Activated T-helper 9 cell treated with anti-CD3 and anti-CD28 coated beads, Interleukin-2, amount 50 U/mL, for 16 hours (primary cell): ENCODE measurements at places on chromosomes 11 and 22.

DNA sequence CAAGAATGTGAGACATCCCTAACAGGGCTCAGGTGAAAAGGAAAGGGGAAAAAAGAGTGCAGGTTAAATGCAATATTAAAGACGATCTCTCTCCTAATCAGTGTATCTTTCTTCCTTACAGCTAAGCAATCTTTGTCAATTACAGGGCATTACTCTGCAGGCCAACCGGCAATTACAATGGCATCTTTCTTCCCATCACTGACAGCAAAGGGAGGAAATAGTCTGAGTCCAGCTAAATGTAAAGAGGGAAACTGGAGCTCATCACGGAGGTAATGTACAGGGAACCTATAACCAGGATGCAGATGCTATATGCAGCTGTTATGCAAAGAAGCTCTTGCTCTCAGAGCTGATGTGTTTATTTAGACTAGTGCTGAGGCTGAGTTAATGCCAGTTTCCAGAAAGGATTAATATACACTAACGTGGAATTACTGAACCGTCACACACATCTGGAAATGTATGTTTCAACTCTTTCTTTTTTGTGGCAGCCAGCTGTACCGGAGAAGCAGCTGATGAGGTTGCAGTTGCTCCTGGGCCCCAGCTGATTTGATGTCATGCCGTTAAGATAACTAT, 121.6 kb downstream of the KIRREL3 start:
- no peak for DNase-seq

- DNase-seq, result no peak
Measured at GRCh38 chr22:24137595-24137994, 43.7 kb upstream of the SUSD2 start.

GRCh38 chr11:94568200-94568599, 1.0 kb downstream of the PIWIL4 start:
- DNase-seq, result no peak

- DNase-seq, result no peak
Measured at GRCh38 chr11:76629853-76630599, 40.5 kb downstream of the LRRC32 start.

DNA sequence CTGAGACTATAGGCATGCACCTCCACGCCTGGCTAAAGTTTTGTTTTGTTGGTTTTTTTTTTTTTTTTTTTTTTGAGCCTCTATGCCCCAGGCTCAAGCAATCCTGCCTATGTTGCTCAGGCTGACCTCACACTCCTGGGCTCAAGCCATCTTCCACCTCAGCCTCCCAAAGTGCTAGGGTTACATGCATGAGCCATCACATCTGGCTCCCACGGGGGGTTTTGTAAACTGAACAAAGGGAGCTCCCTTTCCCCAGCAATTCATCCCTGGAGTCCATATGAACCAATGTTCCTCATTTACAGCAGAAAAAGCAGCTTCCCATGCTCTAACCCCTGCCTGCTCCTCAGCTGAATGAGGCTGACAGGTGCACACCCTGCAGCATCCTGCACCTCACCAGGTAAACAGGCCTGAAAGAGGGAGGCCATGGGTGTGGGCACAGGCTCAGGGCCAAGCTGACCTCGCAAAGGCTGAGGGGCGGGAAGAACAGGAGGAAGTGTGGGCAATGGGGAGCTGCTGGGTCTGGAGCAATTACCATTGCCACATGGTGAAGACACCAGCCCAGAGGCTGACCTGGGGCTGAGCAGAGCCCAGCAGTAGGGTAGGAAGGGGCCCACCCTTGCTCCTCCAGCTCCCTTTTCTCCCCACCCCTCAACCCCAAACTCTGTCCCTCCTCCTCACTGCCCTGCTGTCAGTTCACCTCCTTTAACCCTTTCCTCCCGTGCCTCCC, 58.2 kb downstream of the RBX1 start:
- no peak for DNase-seq

DNA sequence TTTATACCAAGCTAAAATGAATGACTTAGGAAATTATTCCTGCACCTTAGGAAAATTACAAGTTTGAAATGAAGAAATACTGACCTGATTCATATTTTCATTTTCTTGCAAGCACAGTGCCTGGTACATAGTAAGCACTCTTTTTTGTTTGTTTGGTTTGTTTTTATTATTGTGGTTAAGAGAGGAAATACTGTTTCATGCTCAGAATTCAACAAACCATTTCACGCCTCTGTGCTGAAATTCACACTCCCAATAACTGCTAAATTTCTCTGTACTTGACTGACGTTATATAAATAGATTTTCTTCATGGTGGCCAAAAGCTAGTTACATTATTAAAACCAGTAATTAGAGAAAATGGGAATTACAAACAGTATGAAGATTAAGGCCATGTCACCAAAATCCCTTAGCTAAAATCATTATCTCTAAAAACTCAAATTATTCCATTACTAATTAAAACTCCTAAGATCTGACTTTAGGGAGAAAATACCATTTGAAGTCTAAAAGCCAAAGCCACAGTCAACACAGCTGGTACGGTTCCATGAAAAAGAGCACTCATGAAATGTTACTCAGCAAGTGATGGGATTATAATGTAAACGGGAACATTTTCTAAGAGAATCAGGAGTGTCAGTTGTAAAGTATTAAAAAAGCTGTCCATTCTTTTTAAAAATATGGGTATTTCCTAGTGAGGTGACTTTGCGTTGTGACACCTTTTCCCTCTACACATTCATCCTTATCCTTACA, 77.8 kb upstream of the DDI1 start:
- no peak for DNase-seq

DNA sequence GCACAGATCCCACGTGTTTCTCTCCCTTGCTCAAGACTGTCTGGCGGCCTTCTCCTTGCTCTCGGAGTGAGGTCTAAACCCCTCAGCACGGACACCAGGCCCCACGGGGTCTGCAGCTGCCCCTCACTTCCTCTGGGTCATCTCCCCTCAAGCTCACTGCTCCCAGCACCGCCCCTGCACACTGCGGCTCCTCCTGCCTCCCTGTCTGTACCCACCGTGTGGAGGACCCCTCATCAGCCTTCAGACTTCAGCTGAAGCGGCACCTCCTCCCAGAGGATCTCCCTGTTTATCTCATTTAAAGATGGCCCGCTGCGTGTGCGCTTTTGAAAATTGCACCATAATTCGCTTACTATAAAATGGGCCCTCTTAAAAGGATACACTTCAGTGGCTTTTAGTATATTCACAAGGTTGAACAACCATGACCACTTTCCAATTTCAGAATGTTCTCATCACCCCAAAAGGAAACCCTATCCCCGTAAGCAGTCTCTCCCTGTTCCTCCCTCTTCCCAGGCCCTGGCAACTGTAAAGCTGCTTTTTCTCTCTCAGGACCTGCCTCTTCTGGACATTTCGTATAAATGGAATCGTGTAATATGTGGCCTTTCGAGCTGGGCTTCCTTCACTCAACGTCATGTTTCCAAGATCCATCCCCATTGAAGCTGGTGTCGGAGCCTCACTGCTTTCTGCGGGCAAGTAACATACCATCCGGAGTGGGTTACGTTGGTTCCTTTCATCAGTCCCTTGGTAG, 14.4 kb upstream of the TPCN2 start:
- DNase-seq, result no peak

GRCh38 chr11:66749091-66749490, 20.1 kb upstream of the SPTBN2 start:
- no peak for DNase-seq
